ENCODE measurements at places on chromosomes 1 and 21.

- no peak for DNase-seq
Observed at GRCh38 chr1:200535605-200536004, 84.9 kb downstream of the KIF14 start.

DNA sequence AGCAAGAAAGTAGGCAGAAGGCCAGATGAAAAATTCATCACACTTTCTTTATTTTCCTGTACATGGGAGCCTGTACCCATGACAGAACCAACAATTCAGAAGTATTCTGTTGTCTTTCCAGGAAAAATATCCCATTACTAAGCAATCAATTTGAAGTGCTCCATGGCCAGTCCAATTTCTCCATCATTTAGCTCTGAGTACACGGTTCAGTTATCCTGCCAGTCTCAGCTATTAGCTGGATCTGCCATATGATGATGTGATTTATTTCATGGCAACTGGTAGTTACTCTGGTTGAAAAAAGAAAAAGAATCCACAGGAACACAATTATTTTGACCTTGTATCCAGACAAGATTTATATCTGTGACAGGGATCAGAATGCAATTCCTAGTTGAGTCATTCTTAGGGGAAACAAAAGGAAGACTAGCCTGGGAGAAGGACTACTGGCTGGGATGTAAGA lies 70.6 kb upstream of the GORAB start:
- DNase-seq = no peak

DNA sequence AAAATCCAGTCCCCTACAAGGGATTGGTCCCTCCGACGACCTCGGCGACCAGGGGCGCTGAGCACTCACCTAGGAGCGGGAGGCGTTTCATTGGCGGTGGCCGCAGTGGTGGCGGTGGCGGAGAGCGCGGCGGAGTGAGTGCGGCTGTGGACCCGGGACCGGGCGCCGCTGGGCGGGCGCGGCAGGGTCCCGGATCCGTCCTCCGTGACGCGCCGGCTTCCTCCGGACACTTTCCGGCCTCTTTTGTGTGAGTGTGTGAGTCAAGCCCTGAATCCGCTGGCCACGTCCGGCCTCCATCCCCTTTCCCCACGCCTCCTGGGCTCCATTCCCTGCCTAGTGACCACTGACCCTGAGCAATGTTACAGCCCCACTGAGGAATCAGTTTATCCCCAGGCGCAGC lies at the start of gene ADGRL4:
Gene ADGRL4 (minus strand): TSS at position 167 of the 400 bp plus-strand sequence. CDS start 76 bp downstream, at position 91.
- no peak for DNase-seq

- DNase-seq = no peak
Observed at GRCh38 chr21:29496337-29496736, 197.6 kb downstream of the BACH1 start.

DNA sequence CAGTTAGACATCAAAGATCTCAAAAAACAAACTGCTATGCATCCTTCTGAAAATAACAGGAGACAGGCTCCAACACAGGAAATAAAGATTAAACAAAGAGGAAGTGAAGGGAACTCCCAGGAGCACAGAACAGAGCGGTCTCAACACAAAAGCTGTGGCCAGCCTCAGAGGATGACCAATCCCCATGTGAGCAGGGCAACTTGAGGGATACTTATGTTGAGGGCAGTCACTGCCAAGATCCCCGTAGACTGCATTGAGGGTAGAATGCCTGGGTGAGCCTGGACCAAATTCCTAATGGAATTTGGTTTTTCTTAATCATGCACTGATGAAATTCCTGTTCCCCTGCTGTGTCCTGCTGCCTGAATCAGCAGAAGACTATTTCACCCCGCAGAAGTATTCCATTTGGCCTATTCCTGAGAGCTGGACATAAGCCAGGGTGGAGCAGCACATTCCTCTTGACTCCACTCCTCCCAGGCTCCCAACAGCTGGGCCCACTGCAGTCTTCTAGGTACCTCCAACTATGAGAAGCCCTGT lies 49.0 kb downstream of the JAK1 start:
- DNase-seq = no peak

GRCh38 chr1:117556976-117557375 lies 48.9 kb upstream of the TENT5C start:
- no peak for DNase-seq

DNA sequence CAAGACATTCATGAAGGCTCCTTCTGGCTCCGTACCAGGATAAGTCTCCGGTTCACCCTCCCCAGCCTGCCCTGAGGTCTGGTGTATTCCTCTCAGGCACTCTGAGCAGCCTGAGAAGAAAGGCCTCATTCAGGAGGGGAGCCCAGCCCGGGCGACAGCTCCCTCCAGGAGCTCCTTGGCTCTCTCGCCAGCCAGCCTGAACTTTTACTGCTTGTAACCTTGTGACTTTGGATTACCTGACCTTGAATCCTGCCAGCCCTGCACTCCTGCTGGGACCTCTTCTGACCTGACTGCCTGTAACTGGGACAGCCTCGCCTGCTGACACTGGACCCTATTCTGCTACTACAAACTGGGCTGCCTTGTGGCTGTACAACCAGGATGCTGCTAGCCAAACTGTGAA lies 65.8 kb downstream of the CD34 start:
- no peak for DNase-seq

DNA sequence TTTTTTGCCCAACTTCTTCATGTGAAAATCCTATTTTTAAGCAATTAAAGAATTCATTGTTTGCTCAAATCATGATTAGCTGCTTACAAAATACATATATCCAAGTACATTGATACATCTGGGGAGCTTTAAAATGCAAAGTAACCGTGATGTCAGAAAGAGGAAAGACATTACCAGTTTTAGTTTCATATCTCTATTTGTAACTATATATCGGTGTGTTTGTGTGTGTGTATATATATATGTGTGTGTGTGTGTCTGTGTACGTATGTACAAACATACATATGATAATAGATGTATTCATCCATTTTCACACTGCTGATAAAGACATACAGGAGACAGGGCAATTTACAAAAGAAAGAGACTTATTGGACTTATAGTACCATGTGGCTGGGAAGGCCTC lies 310.1 kb downstream of the DPYD start:
- no peak for DNase-seq

DNA sequence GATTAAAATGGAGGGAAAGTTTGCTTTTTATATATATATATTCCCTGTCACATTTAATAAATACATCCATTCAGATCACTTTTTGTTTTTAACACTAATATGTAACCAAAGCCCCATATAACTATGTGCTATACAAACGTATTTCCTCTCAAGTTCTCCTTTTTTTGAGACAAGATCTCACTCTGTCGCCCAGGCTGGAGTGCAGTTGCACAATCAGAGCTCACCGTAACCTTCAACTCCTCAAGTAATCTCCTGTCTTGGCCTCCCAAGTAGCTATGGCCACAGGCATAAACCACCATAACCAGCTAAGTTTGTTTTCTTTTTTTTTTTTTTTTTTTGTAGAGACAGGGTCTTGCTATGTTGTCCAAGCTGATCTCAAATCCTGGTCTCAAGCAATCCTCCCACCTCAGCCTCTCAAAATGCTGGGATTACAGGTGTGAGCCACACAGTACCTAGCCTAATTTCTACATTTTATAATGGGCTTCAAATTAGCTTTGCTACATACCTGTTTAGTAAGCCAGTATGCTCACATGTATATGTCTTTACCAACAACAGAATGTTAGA lies 120.0 kb downstream of the TGFBR3 start:
- DNase-seq = no peak

GRCh38 chr1:18994381-18994780 lies 37.9 kb upstream of the IFFO2 start:
- no peak for DNase-seq

DNA sequence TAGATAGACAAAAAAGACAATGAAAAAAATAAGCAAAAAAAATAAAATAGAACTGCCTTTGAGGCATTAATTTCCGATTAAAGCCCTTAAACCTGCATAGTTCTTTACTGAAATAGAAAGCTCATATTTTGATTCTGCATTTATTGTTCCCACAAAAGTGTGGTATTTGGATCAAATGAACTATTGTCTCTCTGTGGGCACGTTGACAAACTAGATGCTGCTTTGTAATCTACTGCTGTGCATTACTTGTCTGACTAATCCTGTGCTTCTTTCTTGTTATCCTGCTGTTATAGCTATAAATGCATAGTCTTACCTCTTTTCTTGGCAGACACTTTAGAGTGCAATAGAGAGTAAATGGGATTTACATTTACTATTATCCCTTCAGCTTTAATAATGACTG lies 31.4 kb upstream of the SLC35D1 start:
- no peak for DNase-seq

GRCh38 chr1:116853680-116854402 lies 55.9 kb upstream of the PTGFRN start:
- DNase-seq = no peak

GRCh38 chr1:208100906-208101305 lies 143.3 kb downstream of the PLXNA2 start:
- DNase-seq = no peak

DNA sequence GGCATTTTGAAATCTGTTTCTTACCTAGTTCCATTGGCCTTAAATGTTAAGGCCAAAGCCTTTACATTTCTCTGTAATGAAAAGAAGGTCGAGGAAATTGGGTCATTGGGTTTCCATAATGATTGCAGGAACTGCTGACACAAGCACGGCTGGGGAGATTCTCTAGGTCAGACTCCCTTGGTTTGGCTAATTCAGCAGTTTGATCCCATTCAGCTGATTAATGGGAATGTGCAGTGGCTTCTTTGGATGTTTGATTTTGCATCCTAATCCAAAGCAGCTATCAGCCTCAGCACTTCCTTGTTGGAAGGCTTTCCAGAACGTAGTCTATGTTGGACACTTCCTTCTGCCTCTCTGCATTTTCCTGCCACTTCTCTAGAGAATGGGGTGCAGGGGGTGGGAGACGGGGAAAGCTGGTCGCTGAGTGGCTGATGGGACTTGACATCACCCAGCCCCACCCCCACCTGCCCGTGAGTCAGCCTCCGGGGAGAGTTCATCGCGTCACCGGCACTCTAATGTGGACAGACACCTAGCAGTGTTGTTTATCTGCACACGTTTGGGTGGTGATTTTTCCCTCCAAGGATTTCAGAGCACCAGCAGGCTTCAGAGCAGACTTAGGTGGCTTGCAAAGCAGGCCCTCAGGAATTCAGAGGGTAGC lies 5.4 kb downstream of the PSEN2 start:
- no peak for DNase-seq

DNA sequence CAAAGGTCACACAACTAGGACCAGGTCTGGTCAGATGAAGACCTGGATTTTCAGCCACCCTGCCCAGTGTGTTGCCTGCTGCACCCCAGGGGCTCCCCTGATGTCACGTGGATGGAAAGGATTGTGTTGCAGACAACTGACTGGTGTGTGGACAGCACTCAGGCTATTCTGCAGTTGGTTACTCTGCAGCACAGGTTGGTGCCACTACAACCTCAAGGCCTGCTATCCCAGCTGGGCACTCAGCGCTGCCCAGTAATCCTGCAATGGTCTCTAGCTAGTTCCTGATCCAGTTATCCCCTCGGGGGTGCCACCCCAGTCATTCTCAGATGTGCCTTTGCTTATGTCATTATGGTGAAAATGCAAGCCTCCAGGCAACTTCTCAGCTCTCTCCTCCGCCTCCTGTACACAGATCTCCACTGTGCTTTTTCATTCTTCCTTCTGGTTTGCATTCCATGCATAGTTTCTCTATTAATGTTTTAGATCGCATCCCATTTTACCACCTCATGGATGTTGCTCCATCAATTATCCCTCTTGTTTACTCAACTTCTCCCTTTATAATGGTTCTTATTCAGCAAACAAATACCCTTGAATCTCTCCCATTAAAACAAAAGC lies 503.2 kb upstream of the CAMK1G start:
- no peak for DNase-seq

DNA sequence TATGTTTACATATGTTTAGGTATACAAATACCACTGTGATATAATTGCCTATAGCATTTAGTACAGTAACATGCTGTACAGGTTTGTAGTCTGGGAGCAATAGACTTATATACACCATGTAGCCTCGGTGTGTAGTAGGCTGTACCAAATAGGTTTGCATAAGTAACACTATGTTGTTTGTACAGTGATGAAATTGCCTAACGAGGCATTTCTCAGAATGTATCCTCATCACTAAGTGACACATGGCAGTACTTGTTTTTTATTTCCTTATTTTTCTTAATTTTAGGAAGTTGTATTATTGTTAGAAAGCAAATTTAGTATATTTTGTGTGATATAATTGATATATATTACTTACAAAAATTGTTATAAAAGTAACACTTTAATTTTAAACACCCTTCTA lies 840.9 kb downstream of the LTN1 start:
- no peak for DNase-seq

- peak; percentile 74 for DNase-seq
Observed at GRCh38 chr1:204446413-204447111, 34.9 kb upstream of the PPP1R15B start.
